ENCODE measurements at places on chromosomes 4 and X.
A peak's percentile ranks its signal among the peaks of the same experiment; 100 is the strongest.

GRCh38 chr4:190014771-190015537, 12.1 kb downstream of the FRG2 start:
- DNase-seq, result no peak

DNA sequence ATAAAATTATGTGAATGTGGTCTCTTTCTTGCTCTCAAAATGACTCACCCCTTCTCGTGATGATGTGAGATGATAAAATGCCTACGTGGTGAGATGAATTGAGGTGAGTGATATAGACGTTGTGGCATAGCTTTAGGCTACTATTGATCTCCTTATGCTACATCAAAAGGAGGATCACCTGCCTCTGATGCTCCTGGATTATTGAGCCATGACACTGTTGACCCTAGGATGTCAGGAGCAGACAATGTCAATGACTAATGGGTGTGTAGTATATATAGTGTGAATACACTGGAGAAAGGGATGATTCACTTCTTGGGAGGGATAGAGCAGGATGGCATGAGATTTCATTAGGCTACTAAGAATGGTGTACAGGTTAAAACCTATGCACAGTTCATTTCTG, 210.7 kb upstream of the PRPS2 start:
- DNase-seq, result peak; percentile 1

DNA sequence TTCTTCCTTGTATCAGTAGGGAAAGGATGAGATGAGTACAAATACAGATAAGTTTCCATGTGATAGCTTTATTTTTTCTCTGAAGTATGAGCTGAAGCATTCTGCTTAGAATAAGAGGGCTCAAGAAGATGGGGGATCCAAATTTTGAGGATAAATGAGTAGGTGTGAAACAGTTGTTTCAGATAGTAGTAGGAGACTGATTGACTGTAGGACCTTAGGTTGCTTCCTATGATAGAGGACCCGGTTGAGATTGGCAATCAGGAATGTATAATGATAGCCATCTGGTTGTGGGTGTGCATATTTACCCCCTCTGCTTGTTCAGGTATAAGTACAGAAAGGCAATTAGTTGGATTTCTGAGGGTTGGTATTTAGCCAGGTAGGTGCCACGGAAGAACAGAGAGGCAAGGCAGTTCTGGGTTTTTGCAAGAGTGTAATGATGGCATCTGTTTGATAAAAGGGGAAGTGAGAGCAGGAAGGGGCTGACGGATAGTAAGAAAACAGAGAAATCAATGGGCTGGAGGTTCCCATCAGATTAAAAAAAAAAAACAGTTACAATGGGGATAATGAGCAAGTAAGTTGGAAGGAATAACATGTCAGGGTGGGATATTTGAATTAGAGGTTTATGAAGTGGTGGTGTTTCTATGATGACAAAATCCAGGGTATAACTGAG, 13.7 kb downstream of the OCRL start:
- DNase-seq, result no peak

GRCh38 chrX:107894038-107894437, 68.4 kb downstream of the MID2 start:
- DNase-seq, result peak; percentile 68

GRCh38 chrX:138191998-138192397, 519.5 kb downstream of the FGF13 start:
- peak; percentile 50 for DNase-seq

DNA sequence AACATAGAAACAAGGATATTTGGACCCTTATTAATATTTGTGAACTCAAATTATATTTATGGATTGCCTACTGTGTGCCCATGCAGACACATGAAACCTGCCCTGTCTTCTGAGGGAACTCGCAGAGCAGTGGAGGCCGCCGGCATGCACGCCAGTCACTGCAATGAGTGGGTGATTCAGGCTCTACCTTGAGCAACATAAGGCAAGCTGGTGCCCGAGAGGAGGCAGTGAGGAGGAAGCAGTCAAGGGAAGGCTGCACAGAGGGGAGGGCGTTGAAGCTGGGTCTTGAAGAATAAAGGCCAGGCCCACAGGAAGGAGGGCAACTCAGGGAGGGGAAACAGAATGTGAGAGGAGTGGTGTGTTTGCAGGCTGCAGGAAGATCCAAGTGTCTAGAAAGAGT, 52.8 kb downstream of the PPEF2 start:
- DNase-seq, result no peak

- DNase-seq, result no peak
Measured at GRCh38 chr4:148435654-148436406, 6.4 kb downstream of the NR3C2 start.

DNA sequence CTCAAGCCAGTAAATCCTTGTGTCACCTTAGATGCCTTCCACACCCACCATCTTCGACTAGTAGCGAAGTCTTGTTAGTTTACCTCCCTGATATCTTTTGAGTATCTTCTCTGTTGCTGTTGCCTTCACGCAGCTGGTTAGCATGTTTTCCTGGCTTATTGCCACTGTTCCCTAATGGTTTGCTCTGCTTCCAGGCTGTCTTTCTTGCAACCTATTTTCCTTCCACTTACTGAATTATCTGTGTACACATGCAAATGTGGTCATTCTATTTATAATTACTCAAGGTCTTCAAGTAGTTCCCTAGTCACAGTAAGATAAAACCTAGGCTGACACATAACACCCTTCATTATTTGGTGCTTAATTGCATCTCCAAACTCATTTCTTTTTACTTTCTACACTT, 89.5 kb downstream of the UGT8 start:
- DNase-seq, result no peak

DNA sequence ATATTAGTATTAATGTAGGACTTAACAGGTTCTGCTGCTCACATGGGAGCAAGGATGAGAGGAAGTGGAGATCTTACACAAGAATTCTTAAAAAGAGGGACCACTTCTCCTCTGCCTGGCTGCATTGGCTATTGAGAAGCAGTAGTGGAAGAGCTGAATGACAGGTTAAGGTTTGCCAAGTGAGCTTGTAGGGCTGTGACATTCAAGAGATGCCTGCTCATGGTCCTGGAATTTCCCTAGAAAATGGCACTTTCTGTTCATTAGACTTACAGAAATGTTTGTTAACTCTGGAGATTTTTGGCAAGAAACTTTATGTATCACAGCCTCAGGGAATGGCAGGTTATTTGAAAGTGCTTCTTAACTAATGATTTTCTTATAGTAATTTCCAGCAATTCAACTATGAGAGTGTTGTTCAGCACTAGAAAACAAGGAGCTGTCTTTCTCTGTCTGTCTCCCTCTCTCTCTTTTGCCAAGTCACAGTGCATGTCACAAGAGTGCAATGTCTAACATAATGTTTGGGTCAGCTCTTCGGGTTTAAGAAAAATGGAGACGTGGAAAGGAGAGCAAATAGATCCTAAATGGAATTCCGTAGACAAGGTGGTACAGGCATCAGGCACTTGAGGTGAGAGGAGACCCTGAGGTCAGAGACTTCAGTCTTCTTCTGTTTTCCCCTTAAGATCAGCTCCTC, 8.3 kb upstream of the NAP1L5 start:
- DNase-seq, result no peak

GRCh38 chr4:52911684-52912294, 49.7 kb downstream of the RASL11B start:
- peak; percentile 67 for DNase-seq

DNA sequence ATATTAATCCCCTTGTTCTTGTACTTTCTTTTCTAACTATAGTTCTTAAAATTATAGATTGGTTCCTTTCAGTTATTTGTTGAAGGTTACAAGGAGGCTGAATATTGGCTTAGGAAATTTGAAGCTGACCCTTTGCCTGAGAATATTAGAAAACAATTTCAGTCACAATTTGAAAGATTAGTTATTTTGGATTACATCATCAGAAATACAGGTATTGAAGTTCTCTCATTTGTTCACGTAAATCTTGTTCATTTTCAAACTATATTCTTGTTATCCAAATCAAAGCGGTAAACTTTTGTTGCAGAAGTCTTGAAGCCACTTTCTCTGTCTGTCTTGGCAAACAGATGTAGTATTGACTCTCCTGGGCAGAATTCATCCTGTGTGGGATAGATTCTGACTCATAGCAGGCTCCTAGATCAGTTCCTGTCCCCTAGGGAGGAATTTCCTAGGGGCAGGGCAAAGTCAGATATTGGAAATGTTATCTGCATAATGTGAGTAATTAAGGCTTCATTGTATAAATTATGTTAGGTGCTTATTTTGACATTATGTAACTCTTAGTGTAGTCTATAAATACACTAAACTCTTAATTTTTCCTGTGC, 25.2 kb downstream of the PI4K2B start:
- peak; percentile 8 for DNase-seq

GRCh38 chrX:23048806-23049573, 49.2 kb downstream of the DDX53 start:
- DNase-seq, result no peak

Data from RKO (cell line).